AG08395 (cell line): ENCODE measurements at places on chromosomes 2 and 18.

GRCh38 chr2:84878896-84879583 lies 1.8 kb downstream of the TRABD2A start:
- no peak for DNase-seq

DNA sequence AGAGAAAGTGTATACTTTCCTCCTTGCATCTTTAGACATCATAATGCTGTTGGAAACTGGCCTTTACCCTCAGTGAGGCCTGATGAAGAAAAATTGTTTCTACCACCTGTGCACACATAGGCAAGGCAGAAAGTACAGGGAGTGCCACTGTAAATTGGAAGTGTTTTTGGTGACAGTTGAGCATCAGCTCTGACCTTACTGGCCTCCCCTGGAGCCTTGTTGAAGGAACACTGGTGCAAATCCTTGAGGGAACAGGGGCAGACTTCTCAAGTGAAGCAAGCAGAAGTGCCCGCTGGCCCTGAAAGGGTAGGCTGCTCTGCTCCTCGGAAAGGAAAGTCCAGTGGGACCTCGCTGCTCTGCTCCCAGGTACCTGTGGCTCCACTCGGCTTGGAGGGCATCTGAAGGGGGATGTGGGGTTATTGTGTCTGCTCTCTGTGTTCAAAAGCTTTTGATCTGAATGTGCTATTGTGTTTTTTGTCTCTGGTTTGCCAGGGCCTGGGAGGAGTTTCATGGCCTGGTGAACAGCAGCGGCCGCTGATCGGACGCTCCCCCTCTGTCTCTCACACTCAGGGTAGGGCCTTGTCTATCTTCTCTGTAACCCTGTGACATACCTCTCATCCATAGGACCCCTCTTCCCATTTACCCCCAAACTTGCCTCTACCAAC lies 23.4 kb downstream of the EIF4E2 start:
- DNase-seq: no peak

DNA sequence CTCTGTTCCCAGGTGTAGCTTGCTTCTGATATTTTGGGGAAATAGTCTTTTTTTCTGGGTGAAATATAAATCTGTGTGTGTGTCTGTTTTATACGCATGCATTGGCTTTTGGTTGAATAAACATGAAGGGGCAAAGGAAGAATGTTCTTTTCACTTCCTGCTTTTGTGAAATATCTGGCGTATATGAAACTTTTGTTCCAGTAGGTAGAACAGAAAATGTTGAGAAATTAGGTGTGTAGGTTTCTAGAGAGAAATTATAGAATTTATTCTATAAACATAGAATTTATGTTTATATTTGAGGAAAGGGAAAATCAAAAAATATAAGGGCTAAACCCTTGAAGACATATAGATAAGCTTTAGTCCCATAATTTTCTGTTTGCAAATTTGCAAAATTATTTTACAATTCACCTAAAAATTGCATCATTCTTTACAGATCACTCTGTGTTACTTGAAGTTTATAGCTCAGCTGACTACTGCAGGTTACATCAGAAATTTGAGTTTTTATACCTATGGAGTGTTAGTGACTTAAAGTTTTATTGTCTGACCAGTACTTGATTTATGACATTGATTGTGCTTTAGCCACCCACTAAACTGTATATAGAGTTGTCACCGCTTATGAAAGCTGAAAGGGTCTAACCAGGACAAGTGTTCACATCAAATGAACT lies 116.1 kb downstream of the FAM117B start:
- no peak for DNase-seq

DNA sequence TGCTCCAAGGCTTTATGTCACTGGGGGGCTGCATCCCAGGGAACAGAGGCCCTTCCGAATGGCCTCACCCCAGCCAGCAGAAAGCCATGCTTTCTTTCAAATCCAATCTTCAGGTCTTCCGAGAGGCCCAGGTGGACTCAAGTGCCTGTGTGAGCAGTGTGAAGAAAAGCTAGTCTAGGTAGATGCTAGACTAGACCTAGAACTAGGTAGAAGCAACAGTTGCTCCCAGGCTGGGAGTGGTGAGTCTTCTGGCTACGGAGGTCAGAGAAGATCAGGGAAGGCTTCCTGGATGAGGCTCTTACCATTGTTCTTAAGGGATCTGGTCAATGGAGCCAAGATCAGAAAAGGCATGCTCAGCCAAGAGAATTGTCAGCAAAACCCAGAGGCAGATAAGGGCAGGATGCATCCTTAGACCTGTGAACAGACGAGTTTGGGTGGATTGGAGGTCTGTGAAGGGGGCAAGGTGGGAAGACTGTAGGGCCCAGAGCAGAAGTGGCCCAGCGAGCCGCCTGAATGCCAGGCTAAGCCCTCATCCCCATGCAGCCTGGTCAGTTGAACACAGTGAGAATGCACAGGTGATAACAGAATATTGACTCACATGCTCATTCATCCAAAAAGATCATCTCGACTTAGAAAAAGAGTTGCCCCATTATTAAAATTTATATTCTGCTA lies 110.8 kb downstream of the SMAD7 start:
- no peak for DNase-seq

GRCh38 chr2:223896833-223897311 lies 48.3 kb downstream of the WDFY1 start:
- DNase-seq: no peak

DNA sequence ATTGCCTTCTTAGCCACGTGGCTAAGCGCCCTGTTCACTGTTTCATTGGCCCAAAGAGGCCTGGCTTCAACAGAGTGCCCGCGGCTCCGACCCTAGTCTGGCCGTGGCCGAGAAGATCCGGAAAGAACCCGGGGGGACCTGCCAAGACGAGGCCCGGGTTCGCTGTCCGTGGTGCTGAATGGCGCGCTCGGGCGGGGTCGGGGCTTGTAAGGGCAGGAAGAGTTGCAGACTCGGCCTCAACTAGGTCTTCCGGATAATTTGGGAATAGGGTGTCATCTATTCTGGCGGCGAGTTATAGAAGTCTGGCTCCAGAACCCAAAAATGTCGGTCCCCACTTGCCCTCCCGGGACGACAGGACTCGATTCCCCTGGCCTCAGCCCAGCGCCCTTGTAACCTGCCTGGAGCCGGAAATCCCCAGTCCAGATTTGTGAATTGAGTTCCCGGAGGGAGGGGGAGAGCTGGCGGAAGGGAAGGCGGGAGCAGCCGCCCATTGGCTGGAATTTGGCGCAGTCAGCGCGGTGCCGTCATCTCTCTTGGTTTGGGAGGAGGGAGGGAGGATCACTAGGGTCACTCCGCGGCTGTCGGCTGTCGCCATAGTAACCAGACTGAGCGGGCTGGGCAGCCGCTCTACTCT lies 3.5 kb downstream of the CDK5R2 start:
- DNase-seq: peak; percentile 64

GRCh38 chr18:37534627-37535026 lies 31.0 kb downstream of the CELF4 start:
- no peak for DNase-seq

DNA sequence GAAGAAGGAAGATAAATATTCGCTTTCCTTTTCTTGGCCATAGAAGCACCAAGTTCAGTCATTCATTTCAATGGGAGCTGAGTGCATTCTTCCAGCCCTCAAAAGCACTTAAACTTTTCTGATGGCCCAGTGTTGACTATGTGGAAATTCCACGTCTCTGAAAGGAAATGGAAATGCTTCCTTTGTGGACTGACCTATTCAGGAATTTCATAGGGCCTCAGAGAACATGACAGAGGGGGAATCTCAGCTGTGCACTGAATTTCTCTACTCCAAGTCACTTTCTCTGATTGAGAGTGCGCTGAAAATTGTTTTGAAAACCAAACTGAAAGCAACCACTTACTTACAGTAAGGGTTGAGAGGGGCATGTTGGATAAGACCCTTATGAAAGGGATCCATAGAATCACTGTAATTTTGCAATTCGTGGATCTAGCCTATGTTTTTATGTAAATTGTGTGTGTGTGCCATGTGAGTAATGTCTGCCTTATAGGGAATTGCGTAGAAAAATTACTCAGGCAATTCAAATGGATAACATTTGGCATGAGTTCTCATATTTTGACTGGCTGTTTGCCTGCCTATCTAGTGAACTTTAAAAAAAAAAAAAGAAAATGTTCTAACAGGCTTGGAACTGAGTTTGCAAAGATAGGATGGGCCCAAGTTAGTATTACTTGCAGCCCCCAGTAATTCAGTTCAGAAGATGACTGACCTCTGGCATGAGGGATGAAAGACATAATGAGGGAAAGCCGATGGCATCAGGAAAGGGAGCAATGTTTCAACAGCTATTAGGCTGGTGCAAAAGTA lies 437.0 kb downstream of the PTPRM start:
- no peak for DNase-seq

DNA sequence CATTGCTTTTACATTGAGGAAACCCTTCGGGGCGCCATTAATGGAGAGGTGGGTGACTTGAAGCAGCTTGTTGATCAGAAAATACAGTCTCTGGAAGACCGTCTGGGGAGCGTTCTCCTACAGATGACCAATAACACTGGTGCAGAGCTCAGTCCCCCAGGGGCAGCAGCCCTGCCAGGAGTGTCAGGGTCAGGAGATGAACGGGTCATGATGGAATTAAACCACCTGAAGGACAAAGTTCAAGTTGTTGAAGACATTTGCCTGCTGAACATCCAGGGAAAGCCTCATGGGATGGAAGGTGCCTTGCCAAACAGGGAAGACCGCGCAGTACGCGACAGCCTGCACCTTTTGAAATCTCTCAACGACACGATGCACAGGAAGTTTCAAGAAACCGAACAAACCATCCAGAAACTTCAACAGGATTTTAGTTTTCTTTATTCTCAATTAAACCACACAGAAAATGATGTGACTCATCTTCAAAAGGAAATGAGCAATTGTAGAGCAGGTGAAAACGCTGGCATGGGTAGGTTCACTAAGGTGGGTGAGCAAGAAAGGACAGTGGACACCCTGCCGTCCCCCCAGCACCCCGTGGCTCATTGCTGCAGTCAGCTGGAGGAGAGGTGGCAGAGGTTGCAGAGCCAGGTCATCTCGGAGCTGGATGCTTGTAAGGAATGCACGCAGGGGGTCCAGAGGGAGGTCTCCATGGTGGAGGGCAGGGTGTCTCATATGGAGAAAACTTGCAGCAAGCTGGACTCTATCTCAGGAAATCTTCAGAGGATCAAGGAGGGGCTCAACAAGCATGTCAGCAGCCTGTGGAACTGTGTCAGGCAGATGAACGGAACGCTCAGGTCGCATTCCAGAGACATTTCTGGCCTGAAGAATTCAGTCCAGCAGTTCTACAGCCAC lies 45.0 kb downstream of the EMILIN2 start:
- DNase-seq: no peak

DNA sequence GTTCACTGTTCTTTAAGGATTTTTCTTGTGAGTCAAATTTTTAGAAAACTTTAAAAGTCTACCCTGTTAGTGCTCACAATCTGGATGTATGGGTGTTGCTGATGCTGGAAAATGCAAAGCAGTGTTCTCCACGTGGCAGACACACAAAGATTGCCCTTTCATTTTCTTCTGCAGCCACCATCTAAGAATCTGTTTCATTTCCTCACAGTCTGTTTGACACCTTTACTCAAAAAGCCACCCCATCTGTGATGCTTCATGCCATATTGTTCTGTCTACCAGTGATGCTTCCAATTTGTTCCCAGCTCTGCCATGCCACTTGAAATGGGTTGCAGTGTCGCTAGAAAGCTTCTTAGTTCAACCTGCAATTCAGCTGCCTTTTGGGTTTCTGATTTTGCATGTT lies 464.2 kb upstream of the UBE2E3 start:
- DNase-seq: no peak

- DNase-seq: no peak
Observed at GRCh38 chr2:32384529-32384928, 27.7 kb downstream of the BIRC6 start.
